ENCODE measurements at places on chromosomes 12 and 14.

DNA sequence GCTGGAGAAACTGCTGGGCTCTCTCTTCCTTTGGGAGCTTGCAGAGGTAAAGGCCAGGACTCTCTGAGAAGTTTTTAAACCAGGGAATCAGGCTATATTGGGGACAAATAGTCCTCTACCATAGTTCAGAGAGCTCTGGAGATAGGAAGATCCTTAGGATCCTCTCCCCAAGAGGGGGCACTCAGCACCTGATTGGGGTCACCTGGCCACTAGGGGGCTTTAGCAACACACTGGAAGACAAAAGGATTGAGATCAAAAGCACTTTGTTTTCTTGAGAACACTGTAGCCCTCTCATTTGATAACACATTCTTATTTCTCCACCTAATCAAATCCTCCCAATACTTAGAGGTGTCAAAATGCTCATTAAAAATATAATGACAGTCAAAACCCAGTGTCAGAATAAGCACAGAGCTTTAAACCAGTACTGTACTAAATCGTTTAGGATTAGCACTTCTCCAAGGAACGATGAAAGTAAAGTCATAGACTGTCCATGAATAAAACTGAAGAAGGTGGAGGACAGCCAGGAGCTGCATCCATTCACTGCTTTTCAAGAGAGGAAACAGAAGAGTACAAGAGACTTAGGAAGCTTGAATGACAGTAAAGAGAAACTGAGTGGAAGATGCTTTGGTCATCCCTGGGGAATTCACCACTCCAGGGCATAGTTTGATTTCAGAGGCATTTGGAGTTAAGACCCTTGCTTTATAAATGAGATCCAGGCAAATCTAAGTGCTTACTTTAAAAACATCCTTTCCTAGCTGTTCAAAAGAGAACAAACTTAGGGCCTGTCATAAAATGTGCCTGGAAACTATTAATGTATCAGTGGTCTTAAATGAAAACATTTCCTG is 26.5 kb downstream of the BMP4 start:
- no peak for DNase-seq

- DNase-seq = no peak
Measured at GRCh38 chr14:104637546-104638003, 33.0 kb upstream of the TMEM179 start.

GRCh38 chr12:105418821-105419291 is 88.4 kb downstream of the C12orf75 start:
- DNase-seq = peak; percentile 58

GRCh38 chr12:79514730-79515529 is 175.8 kb downstream of the PAWR start:
- DNase-seq = peak; percentile 34

- DNase-seq = peak; percentile 10
Measured at GRCh38 chr12:33587784-33588712, 148.4 kb upstream of the SYT10 start.
